ENCODE measurements at places on chromosomes 1 and 21.

GRCh38 chr1:25774206-25774803 lies 25.7 kb upstream of the SELENON start:
- no peak for DNase-seq

- DNase-seq: no peak
Measured at GRCh38 chr1:153430166-153430553, 13.8 kb downstream of the S100A7A start.

DNA sequence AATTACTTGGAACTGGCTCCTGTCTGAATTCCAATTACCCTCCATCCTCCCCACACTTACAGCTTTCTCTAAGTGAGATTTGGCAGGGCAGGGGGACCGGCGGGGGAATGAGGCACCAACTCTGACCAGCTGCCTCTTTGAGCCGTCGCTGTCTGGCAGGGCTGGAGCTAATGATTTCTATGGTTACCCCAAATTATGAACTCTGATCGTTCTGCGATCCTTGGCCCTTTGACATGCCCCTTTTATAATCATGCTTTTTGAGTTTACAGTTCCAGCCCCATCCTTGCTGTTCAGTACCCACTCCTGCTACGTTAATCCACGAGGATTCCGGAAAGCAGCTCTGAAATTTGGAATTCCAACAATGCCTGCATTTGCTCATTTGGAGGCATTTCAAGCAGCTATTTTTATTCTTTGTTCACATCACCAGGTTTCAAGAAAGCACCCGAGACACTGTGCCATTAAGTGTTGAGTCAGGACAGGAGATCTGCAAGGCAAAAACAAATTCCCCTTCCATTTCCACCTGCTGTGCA lies 54.6 kb upstream of the LBR start:
- DNase-seq: no peak

DNA sequence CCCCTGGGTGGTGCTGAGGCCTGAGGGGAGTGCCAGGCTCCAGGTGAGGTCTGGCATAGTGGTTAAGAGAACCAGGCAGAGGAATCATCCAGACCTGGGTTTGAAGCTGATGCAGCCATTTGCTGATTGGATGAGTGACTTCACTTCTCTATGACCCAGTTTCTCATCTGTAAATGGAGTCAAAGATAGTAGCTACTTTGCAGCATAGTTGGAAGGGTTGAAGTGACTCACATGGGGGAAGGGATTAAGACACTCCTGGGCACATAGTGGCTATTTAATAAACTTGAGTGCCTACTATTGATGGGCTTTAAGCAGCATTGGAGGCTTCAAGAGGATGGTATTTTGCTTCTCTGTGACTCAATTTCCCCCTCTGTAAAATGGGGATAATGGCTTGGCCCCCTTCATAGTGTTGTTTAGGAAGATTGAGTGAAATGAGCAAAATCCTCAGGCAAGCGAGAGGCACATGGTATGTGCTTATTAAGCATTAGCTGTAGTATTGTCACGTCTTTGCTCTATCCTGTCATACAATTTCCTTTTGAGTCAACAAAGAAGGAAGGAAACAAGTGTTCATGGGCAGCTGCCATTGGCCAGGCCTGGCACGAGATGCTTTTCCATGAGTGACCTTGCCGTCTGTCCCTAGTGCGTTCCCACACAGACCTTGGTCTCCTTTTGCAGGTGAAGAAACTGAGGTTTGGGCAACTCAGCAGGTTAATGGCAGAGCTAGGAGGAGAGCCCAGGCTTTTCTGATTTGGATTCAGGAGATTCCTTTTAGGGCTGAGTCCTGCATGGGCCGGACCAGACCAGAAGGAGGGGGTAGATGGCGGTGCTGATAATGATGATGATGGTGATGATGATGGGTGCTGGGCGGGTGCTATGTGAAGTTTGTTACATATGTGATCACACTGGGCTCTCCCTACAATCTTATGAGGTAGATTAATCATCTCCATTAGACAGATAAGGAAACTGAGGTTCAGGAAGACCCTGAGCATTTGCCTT lies 131.1 kb upstream of the WNT4 start:
- no peak for DNase-seq

DNA sequence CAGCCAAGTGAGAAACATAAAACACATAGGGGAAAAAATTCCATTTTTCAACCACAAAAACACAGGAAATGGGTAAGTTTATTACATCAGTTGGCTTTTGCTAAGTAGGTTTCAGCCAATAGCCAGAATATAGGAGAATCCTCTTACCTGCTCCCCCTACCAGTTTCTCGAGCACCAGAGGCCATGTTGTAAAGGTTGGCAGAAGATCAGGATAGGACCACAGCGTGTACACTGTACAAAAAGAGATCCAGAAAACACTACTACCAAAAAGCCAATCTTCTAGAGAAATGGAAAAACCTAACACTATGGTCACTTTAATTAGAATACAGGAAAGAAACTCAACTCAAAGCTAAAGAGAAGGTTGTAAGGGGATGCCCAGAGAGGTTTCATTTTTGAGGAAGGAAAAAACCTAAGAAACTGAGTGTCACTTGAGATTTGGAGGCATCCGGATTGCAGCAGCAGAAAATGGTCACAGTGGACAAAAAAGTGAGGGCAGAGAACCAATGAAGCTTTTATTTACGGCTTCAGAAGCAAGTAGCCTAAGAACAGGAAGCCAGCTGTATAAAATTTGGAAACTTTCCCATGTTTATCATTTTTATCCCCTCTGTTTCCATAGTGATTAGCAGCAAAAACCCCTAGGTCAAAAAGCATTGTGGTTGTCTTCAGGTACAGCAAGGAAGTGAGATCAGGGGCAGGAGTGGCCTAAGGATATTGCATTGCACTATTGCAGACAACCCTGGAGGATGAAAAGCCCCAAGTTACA lies 2.9 kb downstream of the EIF2D start:
- no peak for DNase-seq
